ENCODE measurements at places on chromosomes 3 and 15.
A peak's percentile ranks its signal among the peaks of the same experiment; 100 is the strongest.

DNA sequence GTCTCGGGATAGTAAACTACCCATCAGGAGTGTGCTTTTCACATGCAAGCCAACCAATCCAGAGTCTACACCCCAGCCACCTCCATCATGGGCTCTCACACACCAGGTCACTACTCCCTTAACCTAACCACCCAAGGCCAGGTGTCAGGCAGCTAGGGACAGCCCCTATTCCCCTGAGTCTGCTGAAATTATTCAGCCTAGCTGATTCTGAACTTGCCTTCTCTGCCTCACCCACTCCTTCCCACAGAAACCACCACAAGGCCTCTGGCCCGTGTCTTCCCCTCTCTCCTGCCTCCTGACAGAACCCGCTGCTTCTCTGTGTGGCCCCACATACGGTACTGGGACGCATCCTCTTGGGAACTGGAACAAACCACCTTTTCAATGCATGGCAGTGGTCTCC, 82.1 kb downstream of the PCSK6 start:
- H3K27ac ChIP-seq: no peak overlapping the region
- peaks cover 7% of the 10 kb centered on the region for H3K27me3 ChIP-seq
- no peak for DNase-seq
- H3K4me1 ChIP-seq: no peaks in the 10 kb centered on the region
- H3K36me3 ChIP-seq: no peaks in the 10 kb centered on the region
- no peak overlapping the region for H3K4me3 ChIP-seq

GRCh38 chr3:103863381-103863780, 1428.6 kb downstream of the ZPLD1 start:
- H3K36me3 ChIP-seq: no peaks in the 10 kb centered on the region
- no peaks in the 10 kb centered on the region for H3K27me3 ChIP-seq
- H3K4me1 ChIP-seq: no peaks in the 10 kb centered on the region
- no peak overlapping the region for H3K4me3 ChIP-seq

DNA sequence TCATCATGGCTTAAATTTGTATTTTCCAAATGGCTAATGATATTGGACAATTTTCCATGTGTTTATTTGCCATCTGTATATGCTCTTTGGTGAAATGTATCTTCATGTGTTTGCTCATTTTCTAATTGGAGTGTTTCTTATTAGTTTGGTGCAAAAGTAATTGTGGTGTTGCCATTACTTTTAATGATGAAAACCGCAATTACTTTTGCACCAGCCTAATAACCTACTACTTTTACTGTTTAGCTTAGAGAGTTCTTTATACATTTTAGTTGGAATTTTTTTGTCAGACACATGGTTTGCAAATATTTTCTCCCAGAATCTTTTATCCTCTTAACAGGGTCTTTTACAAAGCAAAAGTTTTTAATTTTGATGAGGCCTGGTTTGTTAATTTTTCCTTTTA, 141.0 kb upstream of the AGTR1 start:
- H3K4me1 ChIP-seq: no peaks in the 10 kb centered on the region
- no peaks in the 10 kb centered on the region for H3K27me3 ChIP-seq
- H3K27ac ChIP-seq: no peak overlapping the region
- H3K36me3 ChIP-seq: no peaks in the 10 kb centered on the region
- DNase-seq: no peak

DNA sequence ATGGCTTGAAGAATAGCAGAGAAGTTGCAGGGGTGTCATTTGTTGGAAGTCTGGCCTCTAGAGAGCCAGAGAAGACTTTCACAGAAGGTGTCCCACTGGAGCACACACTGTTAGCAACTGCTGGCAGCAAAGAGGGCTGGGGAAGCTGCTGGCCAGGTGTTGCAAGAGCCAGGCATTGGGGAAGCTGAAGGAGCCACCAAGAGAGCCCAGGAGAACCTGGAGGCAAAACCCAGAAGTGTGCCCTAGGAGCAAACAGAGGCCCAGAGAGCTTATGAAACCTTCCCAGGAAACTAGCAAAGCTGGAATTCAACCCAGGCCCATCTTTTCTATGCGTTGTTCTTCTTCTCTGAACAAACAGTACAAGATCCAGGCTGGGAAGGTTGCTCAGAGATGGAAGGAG, 132.7 kb upstream of the TRIM42 start:
- no peak overlapping the region for H3K27ac ChIP-seq
- DNase-seq: no peak
- H3K4me1 ChIP-seq: no peaks in the 10 kb centered on the region
- H3K36me3 ChIP-seq: no peaks in the 10 kb centered on the region
- no peaks in the 10 kb centered on the region for H3K27me3 ChIP-seq

DNA sequence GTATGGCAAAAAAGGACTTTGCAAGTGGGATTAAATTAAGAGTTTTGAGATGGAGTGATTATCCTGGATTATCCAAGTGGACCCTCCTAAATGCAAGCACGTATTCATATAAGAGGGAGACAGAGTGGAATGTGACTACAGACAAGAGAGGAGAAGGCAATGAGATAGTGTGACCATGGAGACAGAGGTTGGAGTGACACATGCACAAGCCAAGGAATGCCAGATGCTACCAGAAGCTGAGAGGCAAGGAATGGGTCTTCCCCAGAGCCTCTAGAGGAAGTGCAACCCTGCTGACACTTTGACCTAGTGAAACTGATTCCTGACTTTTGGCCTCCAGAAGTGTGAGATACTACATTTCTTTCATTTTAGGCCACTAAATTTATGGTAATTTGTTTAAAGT, 117.2 kb downstream of the UACA start:
- DNase-seq: no peak
- peaks cover 19% of the 10 kb centered on the region for H3K4me1 ChIP-seq
- no peak overlapping the region for H3K4me3 ChIP-seq
- H3K27me3 ChIP-seq: no peaks in the 10 kb centered on the region
- H3K36me3 ChIP-seq: no peaks in the 10 kb centered on the region
- no peak overlapping the region for H3K27ac ChIP-seq

DNA sequence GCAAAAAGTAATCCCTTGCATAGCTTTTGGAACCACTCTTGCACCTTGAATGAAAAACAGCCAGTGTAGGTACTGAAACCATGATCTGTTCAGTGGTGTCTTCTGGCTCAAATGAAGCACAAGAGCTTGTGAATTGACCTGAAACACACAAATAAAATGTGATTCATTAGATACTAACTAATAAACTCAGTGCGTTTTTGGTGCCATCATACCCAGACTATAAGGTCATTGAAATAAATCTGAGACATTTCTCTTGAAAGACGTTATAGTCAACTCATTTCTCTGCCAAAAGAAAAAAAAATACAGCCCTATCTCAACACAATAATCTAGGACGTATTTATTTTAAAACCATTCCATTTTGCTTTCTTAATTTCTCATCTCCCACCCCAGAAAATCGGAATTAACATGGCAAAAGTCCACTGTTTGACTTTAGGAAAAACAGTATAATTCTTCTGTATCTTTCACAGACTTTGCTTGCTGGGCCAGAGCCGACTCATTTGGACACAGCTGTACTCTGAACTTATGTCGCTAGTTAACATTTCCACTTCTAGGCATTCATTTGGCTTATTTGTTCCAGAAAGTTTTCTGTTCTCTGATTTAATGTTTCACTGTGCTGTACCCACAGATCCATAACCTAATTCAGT, 284.9 kb upstream of the TBL1XR1 start:
- H3K4me3 ChIP-seq: no peak overlapping the region
- peak; percentile 53 for DNase-seq
- H3K27me3 ChIP-seq: no peaks in the 10 kb centered on the region
- H3K27ac ChIP-seq: no peak overlapping the region
- no peaks in the 10 kb centered on the region for H3K36me3 ChIP-seq
- H3K4me1 ChIP-seq: peaks cover 48% of the 10 kb centered on the region

All from GM23248 (cell line).